ENCODE measurements at places on chromosomes 16 and 17. TPM values are rescaled to one million over a fixed set of nuclear protein-coding genes. Genes with fewer than 3 reads are reported as not detected.

GRCh38 chr17:19546289-19547065 is 12.8 kb downstream of the SLC47A1 start:
- H3K27ac ChIP-seq = no peak overlapping the region
- peaks cover 2% of the 10 kb centered on the region for H3K27me3 ChIP-seq
- no peak for DNase-seq
- H3K36me3 ChIP-seq = no peaks in the 10 kb centered on the region

The ATP5PD gene
- 239 TPM for total RNA-seq

The ZNHIT3 gene
- total RNA-seq = 34.6 TPM

DNA sequence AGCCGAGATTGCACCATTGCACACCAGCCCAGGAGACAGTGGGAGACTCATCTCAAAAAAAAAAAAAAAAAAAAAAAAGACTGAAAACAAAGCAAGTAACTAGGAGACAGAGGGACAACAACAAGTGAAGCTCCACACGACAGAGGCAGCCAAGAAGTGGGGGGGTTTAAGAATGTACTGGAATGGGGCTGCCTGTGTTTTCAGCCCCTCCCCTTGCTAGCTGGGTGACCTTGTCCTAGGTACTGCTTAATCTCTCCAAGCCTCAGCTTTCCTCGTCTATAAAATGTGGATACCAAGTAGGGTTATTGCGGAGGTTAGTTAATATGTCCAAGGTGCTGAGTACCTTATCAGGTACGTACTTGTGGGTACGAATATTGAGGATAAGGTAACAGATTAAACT is 163.8 kb upstream of the CACNG5 start:
- H3K4me3 ChIP-seq = no peak overlapping the region
- H3K4me1 ChIP-seq = peaks cover 11% of the 10 kb centered on the region
- DNase-seq = no peak
- H3K36me3 ChIP-seq = no peaks in the 10 kb centered on the region
- H3K27me3 ChIP-seq = peaks cover 11% of the 10 kb centered on the region

DNA sequence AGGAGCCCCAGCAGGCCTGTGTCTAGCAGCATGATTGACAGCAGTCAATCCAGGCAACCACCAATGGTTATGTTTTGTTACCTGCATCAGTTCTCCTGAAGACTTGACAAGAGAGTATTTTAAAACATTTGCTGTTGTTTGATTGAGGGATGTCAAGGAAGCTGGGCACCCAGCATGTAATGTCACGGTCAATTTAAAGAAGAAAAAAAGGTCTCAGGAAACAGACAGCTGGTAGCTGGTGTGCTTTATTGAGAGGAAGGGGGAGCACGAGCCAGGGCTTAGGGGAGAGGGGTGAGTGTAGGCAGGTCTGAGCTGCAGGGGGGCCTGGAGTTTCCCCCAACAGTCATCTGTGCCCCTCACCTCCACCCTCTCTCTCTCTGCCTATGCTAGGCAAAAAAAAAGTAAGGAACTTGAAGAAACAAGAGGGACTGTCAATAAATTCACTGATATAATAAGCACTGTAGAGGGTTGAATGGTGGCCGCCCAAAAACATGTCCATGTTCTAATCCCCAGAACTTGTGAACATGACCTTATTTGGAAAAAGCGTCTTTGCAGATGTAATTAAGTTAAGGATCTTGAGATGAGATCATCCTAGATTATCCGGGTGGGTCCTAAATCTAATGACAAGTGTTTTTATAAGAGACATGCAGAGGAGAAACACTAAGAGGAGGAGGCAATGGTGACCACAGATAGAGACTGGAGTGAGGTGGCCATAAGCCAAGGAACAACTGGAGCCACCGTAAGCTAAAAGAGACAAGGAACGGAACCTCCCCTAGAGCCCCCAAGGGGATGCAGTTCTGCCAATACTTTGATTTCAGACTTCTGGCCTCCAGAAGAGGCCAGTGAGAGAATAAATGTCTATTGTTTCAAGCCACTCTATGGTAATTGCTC is 14.5 kb downstream of the TSPOAP1 start:
- no peak for DNase-seq
- no peak overlapping the region for H3K27ac ChIP-seq
- H3K4me3 ChIP-seq = no peak overlapping the region
- peaks cover 5% of the 10 kb centered on the region for H3K4me1 ChIP-seq
- H3K27me3 ChIP-seq = peaks cover 3% of the 10 kb centered on the region
- no peaks in the 10 kb centered on the region for H3K36me3 ChIP-seq

DNA sequence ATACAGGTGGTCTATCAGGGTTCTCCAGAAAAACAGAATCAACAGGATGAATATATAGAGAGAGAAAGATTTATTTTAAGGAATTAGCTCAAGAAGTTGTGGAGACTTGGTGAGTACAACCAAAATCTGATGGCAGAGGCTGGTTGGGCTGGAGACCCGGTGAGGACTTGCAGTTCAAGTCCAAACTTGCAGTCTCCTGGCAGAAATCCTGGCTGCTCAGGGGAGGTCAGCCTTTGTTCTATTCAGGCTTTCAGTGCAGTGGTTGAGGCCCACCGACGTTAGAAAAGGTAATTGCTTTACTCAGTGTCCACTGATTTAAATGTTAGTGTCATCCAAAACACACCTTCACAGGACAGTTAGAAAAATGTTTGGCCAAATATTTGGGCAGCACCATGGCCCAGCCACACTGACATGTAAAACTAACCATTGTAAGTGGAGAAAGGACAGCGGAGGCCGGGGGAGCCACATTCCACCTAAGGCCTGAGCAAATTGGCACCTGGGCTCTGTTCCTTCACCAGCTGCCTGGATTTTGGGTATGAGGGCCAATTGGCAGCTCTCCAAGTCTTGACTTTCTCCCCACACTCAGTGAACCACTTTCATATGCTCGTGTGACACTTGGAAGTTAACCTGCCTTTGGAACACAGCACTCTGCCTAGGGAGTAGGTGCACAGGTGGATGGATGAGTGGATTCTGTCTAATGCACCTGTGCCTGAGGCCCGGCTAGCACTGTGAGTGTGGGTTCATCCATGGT is 54.7 kb downstream of the CACNG5 start:
- H3K27ac ChIP-seq = no peak overlapping the region
- H3K27me3 ChIP-seq = peaks cover 7% of the 10 kb centered on the region
- no peak for DNase-seq
- no peak overlapping the region for H3K4me3 ChIP-seq
- H3K4me1 ChIP-seq = no peaks in the 10 kb centered on the region

- no peaks in the 10 kb centered on the region for H3K27me3 ChIP-seq
- H3K27ac ChIP-seq = no peak overlapping the region
- no peak for DNase-seq
- H3K36me3 ChIP-seq = no peaks in the 10 kb centered on the region
- no peaks in the 10 kb centered on the region for H3K4me1 ChIP-seq
Observed at GRCh38 chr17:15919466-15919865, 25.5 kb upstream of the ADORA2B start.

DNA sequence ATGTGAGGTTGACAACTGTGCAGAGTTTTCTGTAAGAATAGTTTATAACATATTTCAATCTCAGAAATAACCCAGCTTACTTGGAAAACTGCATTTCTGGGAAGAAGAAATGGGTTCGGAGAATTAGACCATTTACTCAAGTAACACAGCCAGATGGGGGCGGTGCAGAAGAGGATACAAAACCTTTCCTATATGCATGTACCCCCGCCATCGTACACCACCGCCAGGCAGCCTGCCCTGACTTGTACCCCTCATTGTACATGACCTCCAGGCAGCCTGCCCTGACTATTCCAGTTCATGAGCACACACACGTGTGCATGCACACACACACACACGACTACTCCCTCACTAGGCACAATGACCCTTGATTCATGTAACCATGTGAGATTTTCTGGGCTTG is 154.0 kb downstream of the C16orf78 start:
- no peak for DNase-seq
- peaks cover 45% of the 10 kb centered on the region for H3K4me1 ChIP-seq
- H3K4me3 ChIP-seq = peak overlapping the region; percentile 66
- H3K27ac ChIP-seq = peak overlapping the region; percentile 12
- peaks cover 2% of the 10 kb centered on the region for H3K36me3 ChIP-seq

The SCARF1 gene
- 0.97 TPM for total RNA-seq

- peak overlapping the region; percentile 96 for H3K4me3 ChIP-seq
- peak overlapping the region; percentile 98 for H3K27ac ChIP-seq
- H3K4me1 ChIP-seq = peaks cover 27% of the 10 kb centered on the region
- peaks cover 15% of the 10 kb centered on the region for H3K36me3 ChIP-seq
- DNase-seq = no peak
Observed at GRCh38 chr17:13016881-13017654, 759 bp downstream of the ELAC2 start.

DNA sequence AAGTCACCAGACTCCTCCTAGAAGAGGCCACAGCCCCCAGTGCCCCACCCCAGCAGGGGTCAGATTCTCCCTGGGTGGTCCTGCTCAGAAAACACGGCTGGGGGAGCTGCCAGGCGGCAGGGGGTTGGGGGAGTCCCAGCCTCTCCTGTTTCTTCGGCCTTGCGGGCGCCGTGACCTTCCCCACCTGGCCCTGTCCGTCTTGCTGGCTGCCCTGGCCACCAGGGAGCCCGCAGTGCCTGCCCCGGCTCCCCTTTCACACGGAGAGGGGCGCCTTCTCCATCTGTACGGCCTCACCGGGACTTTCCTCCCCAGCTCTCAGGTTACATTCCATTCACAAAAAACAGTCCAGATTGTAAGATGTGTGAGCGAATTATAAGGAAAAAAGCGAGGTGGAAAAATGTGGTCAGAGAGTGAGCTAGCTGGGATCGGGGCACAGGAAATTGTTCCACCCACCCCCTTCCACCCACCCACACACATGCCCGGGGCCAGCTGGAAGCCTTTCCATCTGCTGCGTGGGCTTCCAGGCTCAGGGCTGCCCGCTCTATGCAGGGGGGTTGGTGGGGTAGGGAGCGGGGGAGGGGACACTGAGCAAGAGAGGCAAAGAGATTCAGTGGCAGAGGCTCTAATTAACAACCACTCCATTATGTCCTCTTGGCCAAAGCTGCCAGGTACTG is 14.6 kb upstream of the CIBAR2 start:
- peak overlapping the region; percentile 3 for H3K27ac ChIP-seq
- H3K4me3 ChIP-seq = no peak overlapping the region
- H3K27me3 ChIP-seq = peaks cover 3% of the 10 kb centered on the region
- H3K36me3 ChIP-seq = no peaks in the 10 kb centered on the region
- DNase-seq = no peak

Measured in type B pancreatic cell (in vitro differentiated cells).